ENCODE measurements at places on chromosomes 4 and X.

DNA sequence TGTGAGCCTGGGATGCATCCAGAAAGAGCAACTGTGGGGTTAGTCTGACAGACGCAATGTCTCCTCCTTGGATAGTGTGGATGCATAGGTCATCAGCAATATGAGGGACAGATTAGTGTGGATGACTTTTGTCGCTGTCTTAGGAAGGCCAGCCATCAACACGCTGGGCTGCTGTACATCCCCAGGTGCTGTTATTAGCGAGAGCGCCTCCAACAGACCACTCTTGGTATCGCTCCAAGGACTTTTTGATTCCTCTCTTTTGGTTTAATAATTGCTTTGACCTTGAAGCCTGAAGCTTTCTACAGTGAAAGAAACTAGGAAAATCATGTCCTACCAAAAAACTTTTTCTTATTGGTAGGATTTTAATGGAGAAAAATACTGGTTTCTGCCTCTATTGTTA is 76.7 kb downstream of the TMEM131L start:
- no peaks in the 10 kb centered on the region for H3K27me3 ChIP-seq
- H3K4me3 ChIP-seq, result no peak overlapping the region
- H3K36me3 ChIP-seq, result no peaks in the 10 kb centered on the region
- DNase-seq, result no peak

DNA sequence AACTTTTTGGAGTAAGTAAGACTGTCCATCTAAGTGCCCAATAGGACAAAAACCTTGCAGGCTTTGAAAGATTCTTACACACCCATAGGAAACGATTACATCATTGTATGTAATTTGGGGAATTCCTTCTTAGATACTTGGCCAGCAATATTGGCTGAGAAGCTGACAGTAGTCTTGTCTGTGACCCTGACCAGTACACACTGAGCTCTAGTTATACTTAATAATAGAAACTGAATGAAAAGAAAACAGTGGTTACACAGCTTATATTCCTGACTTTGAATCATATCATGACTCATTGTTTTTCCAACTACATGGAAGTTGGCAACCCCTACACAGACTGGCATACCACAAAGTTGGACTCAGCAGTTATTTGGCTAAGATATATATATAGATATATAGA is 7.1 kb upstream of the TLR2 start:
- no peaks in the 10 kb centered on the region for H3K4me1 ChIP-seq
- H3K36me3 ChIP-seq, result no peaks in the 10 kb centered on the region
- no peak overlapping the region for H3K4me3 ChIP-seq
- no peak for DNase-seq
- no peak overlapping the region for H3K27ac ChIP-seq

DNA sequence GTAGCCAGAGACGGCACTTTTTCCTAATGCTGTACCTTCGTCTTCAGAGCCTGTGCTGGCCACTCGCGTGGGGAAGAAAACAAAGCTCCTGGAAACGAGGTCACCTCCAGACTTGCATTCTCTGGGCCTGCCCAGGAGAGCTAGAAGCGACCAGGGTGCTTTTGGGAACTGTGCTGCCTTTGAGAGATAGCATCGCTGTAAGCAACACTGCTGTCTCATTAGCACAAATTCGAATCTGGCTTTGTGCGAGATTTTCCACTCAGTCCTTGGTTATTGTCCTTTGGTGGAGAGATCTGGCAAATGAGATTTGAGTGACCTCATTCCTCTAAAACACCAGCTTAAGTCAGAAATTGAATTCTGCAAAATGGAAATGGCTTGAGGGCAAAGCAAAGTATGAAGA is 66.1 kb upstream of the TLR3 start:
- no peaks in the 10 kb centered on the region for H3K4me1 ChIP-seq
- H3K36me3 ChIP-seq, result no peaks in the 10 kb centered on the region
- no peaks in the 10 kb centered on the region for H3K27me3 ChIP-seq

DNA sequence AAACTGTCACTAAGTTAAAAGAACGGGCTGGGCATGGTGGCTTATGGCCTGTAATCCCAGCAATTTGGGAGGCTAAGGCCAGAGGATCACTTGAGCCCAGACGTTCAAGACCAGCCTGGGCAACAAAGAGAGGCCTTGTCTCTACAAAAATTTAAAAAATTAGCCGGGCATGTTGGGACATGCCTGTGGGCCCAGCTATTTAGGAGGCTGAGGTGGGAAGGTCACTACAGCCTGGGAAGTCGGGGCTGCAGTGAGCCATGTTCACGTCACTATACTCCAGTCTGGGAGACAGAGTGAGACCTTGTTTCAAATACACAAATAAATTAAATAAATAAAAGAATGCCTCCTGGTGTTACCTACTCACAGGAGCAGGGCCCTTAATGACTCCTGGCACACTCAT is 69.5 kb downstream of the APBB2 start:
- H3K27me3 ChIP-seq, result no peaks in the 10 kb centered on the region
- H3K36me3 ChIP-seq, result no peaks in the 10 kb centered on the region
- peaks cover 52% of the 10 kb centered on the region for H3K4me1 ChIP-seq
- H3K27ac ChIP-seq, result peak overlapping the region; percentile 91
- H3K4me3 ChIP-seq, result no peak overlapping the region
- no peak for DNase-seq

GRCh38 chr4:168511780-168512489 is 15.1 kb downstream of the PALLD start:
- no peaks in the 10 kb centered on the region for H3K36me3 ChIP-seq
- peak; percentile 8 for DNase-seq
- H3K4me3 ChIP-seq, result no peak overlapping the region

DNA sequence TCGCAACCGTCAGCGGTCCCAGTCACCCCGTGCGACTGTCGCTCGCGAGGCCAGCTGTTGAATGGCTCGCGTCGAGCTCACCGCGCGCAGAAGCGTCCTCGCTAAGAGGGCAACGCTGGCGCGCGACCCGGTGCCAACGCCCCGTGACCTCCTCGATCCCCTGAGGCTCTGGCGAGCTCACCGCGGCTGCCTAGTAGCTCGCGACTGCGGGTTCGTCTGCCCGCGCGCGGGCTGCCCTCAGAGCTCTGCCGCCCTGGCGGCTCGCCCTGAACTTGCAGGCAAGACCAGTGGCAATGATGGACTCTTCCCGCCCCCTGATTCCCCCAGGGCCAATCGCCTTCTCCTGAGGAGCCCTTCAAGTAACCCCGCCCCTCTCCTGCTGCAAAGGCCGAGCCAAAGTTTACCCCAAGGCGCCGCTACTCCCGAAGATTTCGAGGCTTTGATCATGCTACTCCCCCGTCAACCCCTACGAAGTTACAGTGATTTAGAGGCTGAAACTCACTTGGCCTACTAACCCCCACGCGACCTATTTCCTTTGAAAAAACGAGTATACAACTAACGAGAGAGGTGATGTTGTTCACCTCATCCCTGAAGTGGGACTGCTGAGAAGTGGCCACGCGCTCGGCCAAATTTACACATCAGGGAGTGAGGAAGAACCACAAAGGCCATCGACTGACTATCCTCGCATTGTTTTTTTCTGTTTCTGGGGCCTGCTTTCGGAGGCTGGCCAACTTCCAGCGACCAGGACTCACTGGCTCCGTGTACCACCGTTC is 37.5 kb downstream of the PGRMC1 start:
- H3K4me1 ChIP-seq, result no peaks in the 10 kb centered on the region
- peaks cover 11% of the 10 kb centered on the region for H3K27me3 ChIP-seq
- no peak overlapping the region for H3K4me3 ChIP-seq
- peak; percentile 25 for DNase-seq

GRCh38 chr4:184444953-184445309 is 29.4 kb downstream of the IRF2 start:
- peaks cover 11% of the 10 kb centered on the region for H3K4me1 ChIP-seq
- H3K36me3 ChIP-seq, result no peaks in the 10 kb centered on the region
- no peak overlapping the region for H3K4me3 ChIP-seq
- no peak for DNase-seq
- no peaks in the 10 kb centered on the region for H3K27me3 ChIP-seq

- peak overlapping the region; percentile 39 for H3K27ac ChIP-seq
- no peak overlapping the region for H3K4me3 ChIP-seq
- H3K27me3 ChIP-seq, result no peaks in the 10 kb centered on the region
Measured at GRCh38 chrX:45807572-45808425, 607.1 kb upstream of the DIPK2B start.

DNA sequence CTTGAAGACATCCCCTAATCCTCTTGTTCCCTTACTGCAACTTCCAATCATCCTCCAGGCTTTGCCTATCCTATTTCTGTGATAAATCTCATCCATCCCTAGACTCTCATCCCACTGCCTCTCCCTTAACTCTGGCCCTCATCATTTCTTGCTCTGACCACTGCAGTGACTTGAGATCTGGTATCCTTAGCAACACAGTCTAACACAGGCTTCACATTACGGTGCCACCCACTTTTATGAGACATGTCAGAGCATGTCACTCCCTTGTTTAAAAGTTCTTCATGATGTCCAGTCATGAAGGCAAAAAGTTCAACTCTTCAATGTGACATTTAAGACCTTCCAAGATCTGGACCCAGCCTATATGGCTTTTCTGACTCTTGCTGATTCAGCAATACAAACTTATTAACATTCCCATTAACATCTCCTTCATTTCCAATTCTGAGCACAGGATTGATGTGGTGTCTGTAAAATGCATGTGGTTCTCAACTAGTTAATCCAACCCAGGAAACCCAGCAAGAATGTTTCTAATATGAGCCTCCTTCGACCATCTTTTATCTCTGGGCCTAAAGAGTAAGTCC is 64.0 kb downstream of the OR13H1 start:
- no peak overlapping the region for H3K4me3 ChIP-seq
- H3K4me1 ChIP-seq, result no peaks in the 10 kb centered on the region
- H3K36me3 ChIP-seq, result no peaks in the 10 kb centered on the region

DNA sequence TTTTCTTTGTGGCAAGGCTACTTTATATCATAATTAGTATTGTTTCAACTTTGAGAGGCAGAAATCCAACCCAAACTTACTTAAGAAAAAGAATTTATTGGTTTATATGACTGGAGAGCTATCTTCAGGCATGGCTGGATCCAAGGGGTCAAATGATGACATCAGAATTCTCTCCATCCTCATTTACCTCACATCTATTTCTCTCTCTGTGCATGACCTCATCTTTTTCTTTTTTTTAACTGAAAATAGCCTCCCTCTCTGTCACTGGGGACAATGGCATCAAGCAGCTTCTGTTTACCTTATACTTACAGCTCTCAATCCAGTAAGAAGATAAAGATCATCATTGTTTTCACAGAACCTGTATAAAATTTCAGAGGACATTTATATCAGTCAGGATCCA is 12.0 kb upstream of the EXOC1L start:
- no peak for DNase-seq
- H3K4me3 ChIP-seq, result no peak overlapping the region
- H3K27ac ChIP-seq, result no peak overlapping the region

DNA sequence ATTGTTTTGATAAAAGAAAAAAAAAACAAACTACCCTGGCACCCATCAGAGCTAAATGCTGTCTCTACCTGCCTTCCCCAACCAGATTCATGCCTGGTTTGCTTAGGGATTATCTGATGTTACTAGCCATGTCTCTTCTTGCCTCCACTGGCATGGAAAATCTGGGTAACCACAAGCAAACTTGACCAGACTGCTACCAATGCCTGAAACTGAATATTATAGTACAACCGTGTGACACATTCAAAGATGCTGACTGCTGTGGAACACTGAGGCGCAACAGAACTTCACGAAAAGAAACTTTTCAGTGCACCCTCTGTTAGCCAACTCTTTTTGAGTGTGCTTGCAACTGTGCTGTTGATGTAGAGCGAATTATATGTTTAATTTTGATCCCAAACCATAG is 228.1 kb downstream of the CBR4 start:
- DNase-seq, result no peak
- H3K27me3 ChIP-seq, result no peaks in the 10 kb centered on the region
- peaks cover 11% of the 10 kb centered on the region for H3K4me1 ChIP-seq
- H3K36me3 ChIP-seq, result no peaks in the 10 kb centered on the region

- H3K27me3 ChIP-seq, result no peaks in the 10 kb centered on the region
- no peak for DNase-seq
- H3K36me3 ChIP-seq, result no peaks in the 10 kb centered on the region
- no peak overlapping the region for H3K4me3 ChIP-seq
- H3K4me1 ChIP-seq, result no peaks in the 10 kb centered on the region
Measured at GRCh38 chr4:28508636-28509035, 1648.0 kb downstream of the STIM2 start.

GRCh38 chr4:22850055-22850454 is 157.3 kb downstream of the GBA3 start:
- no peak overlapping the region for H3K27ac ChIP-seq
- no peak for DNase-seq
- no peaks in the 10 kb centered on the region for H3K27me3 ChIP-seq
- H3K36me3 ChIP-seq, result no peaks in the 10 kb centered on the region
- no peak overlapping the region for H3K4me3 ChIP-seq
- no peaks in the 10 kb centered on the region for H3K4me1 ChIP-seq

- no peak overlapping the region for H3K27ac ChIP-seq
- H3K36me3 ChIP-seq, result no peaks in the 10 kb centered on the region
- no peak for DNase-seq
- H3K27me3 ChIP-seq, result no peaks in the 10 kb centered on the region
Measured at GRCh38 chr4:114527637-114528036, 71.0 kb upstream of the UGT8 start.

- H3K27ac ChIP-seq, result no peak overlapping the region
- no peak for DNase-seq
- H3K4me3 ChIP-seq, result no peak overlapping the region
- no peaks in the 10 kb centered on the region for H3K27me3 ChIP-seq
- no peaks in the 10 kb centered on the region for H3K36me3 ChIP-seq
Measured at GRCh38 chr4:10783351-10783750, 98.8 kb upstream of the CLNK start.

- H3K27me3 ChIP-seq, result no peaks in the 10 kb centered on the region
- DNase-seq, result no peak
- H3K36me3 ChIP-seq, result no peaks in the 10 kb centered on the region
- H3K4me3 ChIP-seq, result no peak overlapping the region
Measured at GRCh38 chrX:150352581-150352980, 10.5 kb upstream of the MAMLD1 start.

DNA sequence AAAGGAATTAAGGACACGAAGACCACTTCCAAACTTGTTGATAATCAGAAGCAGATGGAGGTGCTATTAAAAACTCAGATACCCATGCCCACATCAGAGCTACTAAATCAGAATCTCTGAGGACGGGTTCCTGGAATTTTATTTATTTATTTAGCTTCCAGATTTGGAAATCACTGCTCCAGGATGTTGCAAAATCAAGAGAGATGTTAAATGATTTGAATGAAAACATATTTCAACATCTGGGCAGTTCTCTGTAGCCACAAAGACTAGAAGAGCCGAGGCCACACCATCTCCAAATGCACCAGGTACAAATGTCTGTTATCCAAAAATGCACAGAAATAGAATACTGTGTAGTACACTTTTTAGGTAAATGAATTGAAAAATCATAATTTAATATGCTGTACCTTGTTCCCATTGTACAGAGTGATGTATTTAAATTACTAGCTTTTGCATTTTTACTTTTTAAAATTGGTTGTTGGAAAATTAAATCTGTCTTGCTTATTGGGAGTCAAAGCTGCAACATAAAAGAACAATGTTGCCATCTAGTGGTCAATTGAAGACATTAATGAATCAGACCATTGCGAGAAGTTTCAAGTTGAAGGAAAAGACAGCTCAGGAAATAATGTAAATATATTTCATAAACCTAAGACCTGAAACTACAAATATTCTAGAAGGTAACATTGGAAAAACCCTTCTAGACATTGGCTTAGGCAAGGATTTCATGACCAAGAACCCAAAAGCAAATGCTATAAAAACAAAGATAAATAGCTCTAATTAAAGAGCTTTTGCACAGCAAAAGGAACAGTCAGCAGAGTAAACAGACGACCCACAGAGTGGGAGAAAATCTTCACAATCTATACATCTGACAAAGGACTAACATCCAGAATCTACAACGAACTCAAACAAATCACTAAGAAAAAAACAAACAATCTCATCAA is 151.3 kb upstream of the TTC29 start:
- H3K27me3 ChIP-seq, result no peaks in the 10 kb centered on the region
- no peak overlapping the region for H3K27ac ChIP-seq
- no peak overlapping the region for H3K4me3 ChIP-seq

- H3K4me3 ChIP-seq, result no peak overlapping the region
- H3K36me3 ChIP-seq, result no peaks in the 10 kb centered on the region
- H3K27me3 ChIP-seq, result no peaks in the 10 kb centered on the region
Measured at GRCh38 chr4:4368809-4369580, 17.9 kb upstream of the NSG1 start.

Measured in thyroid gland (tissue), 4 donors.